ENCODE measurements at places on chromosomes 2 and 18.

- no peak for DNase-seq
Observed at GRCh38 chr2:59171019-59171418, 929.9 kb upstream of the FANCL start.

- no peak for DNase-seq
Observed at GRCh38 chr2:37776487-37776886, 105.0 kb upstream of the CDC42EP3 start.

DNA sequence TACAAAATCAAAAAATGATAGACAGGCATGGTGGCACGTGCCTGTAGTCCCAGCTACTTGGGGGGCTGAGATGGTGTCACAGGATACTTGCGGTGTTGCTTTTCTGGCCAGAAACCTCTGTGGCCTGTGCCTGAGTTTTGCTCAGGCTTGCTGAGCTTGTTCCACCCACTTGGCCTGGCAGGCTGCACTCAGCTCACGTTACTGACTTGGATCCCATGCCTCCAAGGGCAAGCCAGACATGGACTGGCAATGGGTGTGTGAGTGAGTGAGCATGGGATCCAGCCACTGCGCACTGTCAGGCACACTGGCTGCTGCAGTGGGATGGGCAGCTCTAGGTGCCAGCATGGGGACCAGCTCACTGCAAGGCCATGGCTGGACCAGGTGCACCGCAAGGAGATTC is 67.9 kb downstream of the NCAPH start:
- DNase-seq: no peak

DNA sequence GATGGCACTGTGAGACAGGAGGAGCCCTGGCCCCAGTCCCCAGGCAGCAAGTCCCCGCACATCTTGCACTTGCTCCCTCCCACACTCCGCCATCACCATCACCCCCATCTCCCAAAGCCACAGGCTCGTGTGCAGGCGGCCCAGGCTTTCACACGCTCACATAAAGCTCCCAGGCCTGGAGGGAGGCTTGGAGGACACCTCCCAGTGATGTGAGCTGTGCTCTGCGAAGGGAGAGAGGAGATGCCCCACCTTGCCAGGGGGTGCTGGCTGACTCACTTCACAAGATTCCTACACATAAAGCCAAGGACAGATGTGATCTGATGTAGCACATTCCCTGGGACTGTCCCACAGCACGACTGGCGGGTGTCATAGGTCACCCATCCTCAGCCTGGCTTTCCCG is 28.9 kb downstream of the CELF4 start:
- no peak for DNase-seq

DNA sequence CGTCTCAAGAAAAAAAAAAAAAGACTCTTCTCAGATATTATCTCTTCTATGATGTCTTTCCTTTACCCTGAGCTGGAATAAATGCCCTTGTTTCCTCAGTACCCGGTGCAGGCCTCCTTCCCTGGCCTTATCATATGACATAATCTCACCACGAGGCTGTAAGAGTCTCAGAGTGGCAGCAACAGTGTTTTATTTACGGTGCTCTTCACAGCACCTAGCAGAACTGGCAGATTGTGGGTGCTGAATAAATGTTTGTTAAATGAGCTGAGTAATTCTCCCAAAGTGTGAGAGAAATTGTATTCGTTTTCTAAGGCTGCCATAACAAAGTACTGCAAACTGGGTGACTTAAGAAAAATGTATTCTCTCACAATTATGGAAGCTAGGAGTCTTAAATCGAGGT is 82.8 kb upstream of the CD28 start:
- no peak for DNase-seq

Data from stomach (tissue), 19 donors.